ENCODE measurements at places on chromosomes 16 and 17.
A peak's percentile ranks its signal among the peaks of the same experiment; 100 is the strongest.

DNA sequence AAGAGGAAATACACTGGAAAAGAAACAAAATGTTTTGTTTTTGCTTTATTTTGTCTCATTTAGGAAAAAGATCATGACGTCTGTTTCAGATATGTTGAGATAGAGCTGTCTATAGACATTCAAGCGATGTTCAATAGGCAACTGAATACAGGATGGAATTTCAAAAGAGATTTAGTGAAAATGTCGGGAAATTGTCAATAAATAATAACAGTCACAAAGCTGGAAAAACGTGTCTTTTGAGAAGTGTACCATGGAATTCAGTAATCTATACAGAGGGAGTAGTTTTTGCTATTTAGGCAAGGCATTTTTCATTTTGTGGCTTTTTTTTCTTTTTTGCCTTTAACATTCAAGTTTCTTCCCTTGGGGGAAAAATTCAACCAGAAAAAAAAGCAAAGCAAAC, 33.0 kb downstream of the TMEM100 start:
- no peak for DNase-seq

GRCh38 chr16:47753659-47754058, 292.5 kb downstream of the PHKB start:
- DNase-seq, result no peak

- peak; percentile 79 for DNase-seq
These were observed 21.4 kb downstream of the WSB1 start for GRCh38 chr17:27315322-27315721.

- DNase-seq, result no peak
These were observed 36.0 kb downstream of the WSCD1 start for GRCh38 chr17:6106212-6106611.

All from GM03348 (cell line).